ENCODE measurements at places on chromosomes 5 and 9.
A peak's percentile ranks its signal among the peaks of the same experiment; 100 is the strongest.

DNA sequence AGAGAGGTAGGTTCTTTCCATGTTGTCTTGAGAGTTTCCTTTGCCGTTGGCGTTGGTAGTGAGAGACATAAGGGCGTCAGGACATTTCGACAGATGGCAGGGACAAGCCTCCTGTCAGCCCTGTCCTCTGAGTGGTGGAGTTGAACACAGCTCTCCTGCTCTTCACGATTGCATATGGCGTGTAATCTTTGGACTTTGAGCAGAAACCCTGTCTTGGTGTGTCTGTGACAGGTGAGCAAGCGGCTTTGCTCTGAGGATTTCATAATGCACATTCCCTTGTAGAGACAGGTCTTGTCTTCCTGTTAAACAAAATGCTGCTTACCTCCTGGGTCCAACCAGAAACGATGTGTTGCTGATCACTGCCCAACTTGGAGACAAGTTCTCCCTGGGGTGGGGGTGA, 146.5 kb downstream of the NXNL2 start:
- DNase-seq, result peak; percentile 19

GRCh38 chr9:20405078-20405477, 217.2 kb downstream of the MLLT3 start:
- no peak for DNase-seq

- DNase-seq, result no peak
Measured at GRCh38 chr9:79408617-79409016, 163.1 kb upstream of the TLE4 start.

GRCh38 chr5:66633754-66634153, 37.6 kb downstream of the MAST4 start:
- DNase-seq, result no peak

GRCh38 chr5:59130431-59130830, 547.6 kb downstream of the RAB3C start:
- no peak for DNase-seq

DNA sequence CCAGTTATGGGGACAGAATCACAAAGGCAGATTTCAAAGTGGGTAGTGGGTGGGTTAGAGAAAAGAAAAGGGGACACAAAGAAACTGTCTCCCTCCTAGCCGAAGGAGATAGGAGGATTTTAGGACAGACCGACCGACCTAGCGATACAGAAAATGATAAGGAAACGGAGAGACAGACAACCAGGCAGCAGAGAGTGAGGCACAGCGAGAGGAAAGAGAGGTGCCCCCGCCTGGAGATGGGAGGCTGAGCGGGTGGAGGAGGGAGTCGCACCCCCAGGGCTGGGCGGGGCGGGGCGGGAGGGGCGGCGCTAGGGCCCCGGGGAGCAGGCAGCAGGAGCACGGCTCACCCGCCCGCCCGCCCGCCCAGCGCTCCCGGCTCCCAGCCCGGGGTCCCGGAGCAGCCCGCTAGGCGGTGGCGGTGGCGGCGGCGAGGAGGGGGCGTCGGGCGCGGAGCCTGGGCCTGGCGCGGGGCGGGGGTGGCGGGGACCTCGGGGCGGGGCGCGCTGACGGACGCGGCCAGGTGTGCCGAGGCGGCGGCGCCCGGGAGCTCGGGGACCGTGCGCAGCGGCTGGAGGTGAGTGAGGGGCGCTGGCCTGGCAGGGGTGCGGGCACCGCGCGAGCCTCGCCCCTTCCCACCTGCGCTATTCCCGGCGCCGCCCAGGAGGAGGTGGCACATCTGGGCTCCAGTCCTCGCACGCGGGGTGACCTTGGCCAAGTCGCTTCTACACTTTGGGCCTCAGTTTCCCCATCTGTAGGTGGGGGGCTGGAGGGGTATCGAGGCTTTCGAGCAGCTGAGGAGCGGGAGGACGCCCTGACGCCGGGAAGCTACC, 15.9 kb upstream of the SYNPO start:
- peak; percentile 66 for DNase-seq

GRCh38 chr5:429453-430188, 13.4 kb upstream of the EXOC3 start:
- no peak for DNase-seq

DNA sequence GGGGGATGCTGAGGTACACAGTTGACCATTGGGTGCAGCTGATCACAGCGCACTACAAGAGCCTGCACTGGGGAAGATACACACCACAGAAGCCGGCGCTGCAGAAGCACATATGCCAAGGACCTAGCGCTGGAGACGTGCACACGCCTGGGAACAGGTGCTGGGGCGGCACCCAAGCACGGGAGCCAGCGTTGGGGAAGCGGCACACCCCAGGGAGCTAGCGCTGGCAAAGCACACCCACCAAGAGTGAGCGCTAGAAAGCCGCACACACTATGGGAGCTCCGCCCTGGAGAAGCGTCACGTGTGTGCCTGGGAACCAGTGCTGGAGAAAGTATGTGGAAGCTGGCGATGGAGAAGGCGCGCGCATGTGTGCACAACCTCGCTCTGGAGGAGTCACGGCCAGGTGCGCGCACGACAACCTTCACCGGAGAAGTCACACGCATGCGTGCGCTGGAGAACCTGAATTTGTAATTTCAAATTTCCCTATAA, 4.5 kb downstream of the FANCC start:
- DNase-seq, result peak; percentile 67

DNA sequence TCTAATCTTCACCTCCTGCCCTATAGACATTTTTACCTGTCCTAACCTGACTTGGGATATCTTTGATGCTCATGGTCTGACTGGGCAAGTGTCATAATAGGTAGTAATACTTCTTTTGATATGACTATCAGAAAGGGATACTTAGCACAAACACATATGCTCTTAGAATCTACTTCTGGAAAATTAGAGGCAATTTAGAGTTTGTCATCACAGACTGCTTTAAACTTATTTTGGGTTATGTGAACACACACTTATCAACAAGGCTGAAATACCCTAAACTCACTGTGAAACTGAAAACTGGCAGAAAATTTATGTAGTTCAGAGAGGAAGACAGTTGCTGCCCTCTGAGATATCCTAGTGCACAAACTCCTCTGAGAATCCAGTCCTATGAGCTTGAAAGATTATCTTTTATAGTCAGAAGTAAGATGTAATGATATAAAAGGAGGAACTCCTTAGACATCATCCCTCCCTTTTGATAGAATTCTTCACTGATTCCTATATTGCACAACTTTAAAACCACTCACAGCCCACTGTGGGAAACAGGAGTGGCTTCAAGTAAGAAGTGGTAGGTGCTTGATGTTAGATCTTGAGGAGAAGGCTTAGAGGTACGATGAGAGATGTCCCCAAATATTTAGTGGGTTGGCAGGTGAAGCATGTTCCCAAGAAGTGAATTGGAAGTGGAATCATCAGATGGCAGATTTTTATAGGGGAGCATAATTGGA, 273.3 kb downstream of the MAN2A1 start:
- DNase-seq, result no peak

DNA sequence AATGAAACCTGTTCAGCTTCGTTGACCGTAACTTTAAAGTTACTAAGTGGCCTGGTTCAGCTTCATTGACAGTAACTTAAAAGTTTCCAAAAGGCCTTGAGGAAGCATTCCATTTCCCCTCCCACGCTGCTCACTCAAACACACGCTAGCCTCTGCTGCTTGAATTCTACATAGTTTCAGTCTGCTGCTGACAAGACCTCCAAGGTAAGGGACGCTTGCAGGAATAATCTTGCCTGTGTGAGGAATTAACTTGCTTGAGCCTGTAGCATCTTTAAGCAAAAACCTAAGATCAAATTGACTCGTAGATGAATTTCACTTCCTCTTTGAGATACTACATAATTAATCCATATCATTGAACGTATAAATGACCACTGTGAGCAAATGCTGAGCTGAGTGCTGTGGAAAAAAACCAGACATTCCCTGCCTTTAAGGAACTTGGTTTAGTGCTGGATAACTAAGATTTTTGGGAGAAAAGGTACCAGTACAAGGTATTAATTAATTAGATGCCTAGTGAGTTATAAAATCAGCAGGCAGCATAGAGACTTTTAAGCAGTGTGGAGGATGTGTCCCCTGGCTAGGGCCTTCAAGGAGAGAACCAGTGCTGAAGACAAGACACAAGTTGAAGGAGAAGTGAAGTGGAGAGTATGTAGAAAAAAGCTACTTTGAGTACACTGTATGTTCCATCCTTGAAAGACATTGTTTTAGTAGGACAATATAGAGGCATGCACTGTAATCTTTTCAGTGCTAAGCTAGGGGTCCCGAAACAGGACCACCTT, 39.2 kb downstream of the GRAMD2B start:
- DNase-seq, result no peak

DNA sequence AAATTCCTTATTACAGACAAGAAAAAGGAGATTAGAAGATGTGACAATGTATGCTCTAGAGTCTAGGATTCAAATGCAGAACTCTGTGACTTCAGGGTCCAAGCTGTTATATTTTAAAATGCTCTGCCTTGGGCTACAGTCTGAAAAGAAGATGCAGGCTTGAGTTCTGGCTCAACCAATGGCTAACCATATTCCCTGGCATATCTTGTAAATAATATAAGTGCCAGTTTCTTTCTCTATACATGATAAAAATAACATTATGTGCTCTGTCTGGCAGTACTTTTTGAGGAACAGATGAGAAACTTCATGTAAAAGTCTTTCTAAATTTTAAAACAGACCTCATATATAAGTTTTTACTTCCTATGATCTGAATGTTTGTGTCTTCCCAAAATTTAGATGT, 926.5 kb upstream of the CDH6 start:
- no peak for DNase-seq
